SJSA1 (cell line): ENCODE measurements at places on chromosomes 16 and 17.

GRCh38 chr16:88554711-88555264, 15.4 kb upstream of the ZC3H18 start:
- no peak for DNase-seq

- DNase-seq, result no peak
These were observed 7.5 kb upstream of the CALB2 start for GRCh38 chr16:71350821-71351557.

DNA sequence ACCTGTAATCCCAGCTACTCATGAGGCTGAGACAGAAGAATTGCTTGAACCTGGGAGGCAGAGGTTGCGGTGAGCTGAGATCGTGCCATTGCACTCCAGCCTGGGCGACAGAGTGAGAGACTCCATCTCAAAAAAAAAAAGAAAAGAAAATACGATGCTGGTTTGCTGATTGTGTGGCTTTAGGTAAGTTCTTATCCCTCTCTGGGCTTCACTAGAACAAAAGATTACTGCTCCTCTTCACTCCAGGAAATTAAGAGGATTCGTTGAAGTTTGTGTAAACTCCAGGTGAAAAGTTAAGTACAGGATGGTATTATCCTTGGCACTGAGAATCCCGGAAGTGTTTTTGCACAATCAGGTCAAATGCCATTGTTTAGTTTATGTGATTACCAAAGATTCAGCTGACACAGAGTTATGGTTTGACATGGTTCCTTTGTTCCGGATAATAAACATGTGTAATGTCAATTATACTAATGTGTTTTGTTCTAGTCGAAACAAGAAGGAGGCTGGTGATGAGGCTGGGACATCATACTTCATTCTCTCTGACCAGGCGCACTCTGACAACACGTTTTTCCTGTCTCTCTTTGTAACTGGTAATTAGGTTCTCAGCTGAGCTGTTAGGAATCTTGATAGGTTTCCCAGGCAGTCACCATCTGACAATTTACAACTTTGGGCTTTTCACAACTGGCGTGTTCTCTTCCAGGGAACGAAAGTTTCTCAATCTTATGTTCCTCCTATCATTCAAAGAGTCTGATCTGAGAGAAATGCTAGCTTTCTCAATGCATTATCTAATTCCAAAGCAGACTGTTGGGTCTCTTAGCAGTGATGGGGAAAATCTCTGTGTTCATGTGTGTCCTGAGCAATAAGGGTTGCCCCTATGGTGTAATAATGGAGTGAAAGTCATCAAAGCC, 10.8 kb upstream of the TAOK1 start:
- DNase-seq, result no peak

DNA sequence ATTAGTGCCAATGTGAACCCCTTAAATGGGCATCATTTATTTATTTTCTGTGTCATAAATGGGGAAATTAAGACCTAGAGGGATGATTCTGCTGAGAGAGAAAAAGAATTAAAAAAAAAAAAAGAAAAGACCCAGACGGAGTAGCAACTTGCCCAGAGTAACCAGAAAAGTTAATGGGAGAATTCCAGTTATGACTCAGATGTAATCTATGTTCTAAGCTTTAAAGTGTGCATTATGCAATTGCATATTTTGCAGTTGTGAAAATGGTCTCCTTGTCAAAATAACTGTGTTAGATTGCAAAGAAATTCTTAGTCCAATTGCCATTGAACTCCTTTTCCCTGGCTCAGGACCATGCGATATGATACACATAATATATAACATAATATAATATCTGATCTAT, 38.6 kb upstream of the TBX2 start:
- DNase-seq, result no peak

- DNase-seq, result peak; percentile 97
These were observed 11.9 kb downstream of the PIEZO1 start for GRCh38 chr16:88772871-88773811.

- no peak for DNase-seq
These were observed 6.6 kb upstream of the PITPNA start for GRCh38 chr17:1568950-1569810.

DNA sequence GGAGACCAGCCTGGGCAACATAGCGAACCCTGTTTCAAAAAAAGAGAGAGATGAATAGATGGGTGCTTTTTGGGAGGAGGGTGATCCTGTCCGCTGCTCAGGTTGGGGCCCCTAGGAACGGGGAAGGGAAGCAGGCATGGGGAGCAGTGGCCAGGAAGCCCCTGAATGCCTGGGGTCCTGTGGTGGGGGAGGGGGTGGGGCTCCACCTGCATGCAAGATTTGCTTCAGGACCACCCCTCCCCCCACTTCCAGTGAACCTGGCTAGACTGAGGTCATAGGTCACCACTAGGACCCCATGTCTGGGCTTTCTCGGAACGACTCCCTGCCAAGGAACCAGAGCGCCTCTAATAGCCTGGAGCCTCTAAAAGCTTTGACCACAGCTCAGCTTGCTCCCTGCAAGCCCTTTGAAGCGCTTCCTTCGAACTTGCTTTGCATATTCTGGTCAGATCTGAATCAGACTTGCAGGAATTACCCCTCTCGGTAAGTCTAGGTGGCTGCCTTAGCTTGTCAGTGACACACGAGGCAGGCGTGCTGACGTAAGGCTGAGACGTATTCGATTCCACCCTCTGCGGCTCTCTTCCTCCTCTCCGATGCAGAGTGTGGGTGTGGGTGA, 3.7 kb downstream of the SOCS3 start:
- peak; percentile 61 for DNase-seq

DNA sequence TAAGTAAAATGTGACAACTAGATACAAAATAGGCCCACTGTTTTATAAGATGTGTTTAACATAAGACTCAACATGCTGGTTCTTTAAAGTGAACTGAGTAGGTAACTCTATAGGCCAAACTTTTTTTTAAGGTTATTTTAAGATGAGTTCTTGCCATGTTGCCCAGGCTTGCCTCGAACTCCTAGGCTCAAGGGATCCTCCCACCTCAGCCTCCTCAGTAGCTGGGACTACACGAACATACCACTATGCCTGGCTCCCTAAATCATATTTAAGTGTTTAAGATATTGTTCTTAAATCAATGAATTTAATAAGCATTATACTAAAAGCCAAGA, 69.9 kb downstream of the USP32 start:
- DNase-seq, result no peak

DNA sequence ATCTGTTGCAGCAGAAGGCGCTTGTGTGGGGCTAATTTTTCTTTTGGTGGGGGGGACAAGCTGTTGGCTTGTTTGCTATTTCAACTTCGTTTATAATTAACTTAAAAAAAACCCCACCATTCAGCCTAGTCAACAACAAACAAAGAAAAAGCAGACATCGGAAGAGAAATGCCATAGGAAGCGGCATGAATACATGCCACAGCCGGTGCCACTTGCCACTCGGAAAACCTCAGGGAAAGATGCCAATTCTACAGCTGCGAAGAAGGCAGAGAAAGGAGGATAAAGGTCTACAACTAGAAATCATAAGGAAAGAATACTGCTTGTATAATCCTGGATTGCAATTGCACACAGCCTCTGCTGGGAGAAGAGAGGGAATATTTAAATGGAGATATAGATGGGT, 254.4 kb upstream of the PMFBP1 start:
- DNase-seq, result no peak

DNA sequence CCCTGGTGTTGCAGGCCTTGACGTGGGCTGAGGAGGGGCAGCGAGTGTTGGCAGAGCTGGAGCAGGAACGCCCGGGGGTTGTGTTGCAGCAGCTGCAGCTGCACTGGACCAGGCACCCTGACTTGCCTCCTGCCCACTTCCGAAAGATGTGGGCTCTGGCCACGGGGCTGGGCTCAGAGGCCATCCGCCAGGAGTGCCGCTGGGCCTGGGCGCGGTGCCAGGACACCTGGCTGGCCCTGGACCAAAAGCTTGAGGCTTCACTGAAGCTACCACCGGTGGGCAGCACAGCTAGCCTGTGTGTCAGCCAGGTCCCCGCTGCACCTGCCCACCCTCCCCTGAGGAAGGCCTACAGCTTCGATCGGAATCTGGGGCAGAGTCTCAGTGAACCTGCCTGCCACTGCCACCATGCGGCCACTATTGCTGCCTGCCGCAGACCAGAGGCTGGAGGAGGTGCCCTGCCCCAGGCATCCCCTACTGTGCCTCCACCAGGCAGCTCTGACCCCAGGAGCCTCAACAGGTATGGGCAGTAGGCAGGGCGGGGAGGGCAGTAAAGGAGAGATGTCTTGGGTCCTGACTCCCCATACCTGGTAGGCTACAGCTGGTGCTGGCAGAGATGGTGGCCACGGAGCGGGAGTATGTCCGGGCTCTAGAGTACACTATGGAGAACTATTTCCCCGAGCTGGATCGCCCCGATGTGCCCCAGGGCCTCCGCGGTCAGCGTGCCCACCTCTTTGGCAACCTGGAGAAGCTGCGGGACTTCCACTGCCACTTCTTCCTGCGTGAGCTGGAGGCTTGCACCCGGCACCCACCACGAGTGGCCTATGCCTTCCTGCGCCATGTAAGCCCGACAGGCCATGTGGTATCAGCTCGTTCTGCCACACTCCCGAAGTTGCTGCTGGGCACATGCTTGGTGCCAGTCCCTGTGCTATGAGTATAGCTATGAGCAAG, 5.6 kb downstream of the PLEKHG4 start:
- DNase-seq, result no peak

DNA sequence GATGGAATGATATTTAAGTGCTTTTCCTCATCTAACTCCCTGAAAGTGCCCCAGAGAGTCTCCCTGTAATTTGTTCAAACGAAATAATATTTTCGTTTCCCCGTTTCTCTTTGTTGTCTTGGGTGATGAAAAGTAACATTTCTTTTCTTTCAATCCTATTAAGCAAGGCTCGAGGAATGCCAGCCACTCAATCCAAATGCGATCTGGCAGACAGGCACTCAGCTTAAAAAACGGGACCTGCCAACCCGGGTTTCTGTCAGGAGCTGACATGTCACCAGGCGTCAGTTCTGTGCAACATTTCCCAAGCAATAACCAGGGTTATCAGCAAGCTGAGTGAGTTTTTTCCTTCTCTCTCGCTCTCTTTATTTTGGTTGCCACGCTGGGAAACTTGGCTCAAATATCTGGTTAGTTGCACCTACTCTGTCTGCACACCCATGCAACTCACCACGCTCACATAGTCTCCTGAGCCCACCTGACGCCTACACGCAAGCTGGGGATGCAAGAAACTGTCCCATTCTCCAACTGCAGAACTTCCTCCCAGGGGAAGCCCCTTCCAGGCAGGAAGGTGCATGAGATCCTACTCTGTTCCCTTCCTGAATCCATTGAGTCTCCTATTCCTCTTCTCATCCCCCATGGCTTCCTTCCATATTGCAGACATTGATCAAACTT, 208.2 kb downstream of the C16orf78 start:
- DNase-seq, result no peak

GRCh38 chr17:79702034-79702433, 28.7 kb upstream of the ENPP7 start:
- peak; percentile 51 for DNase-seq

GRCh38 chr17:63675607-63676546, 24.0 kb downstream of the LIMD2 start:
- peak; percentile 93 for DNase-seq

GRCh38 chr17:69348429-69348828, 21.5 kb upstream of the ABCA5 start:
- DNase-seq, result no peak

GRCh38 chr17:43418441-43419374, 19.9 kb downstream of the ARL4D start:
- peak; percentile 92 for DNase-seq

GRCh38 chr16:6600167-6600566, 732.5 kb upstream of the RBFOX1 start:
- no peak for DNase-seq

DNA sequence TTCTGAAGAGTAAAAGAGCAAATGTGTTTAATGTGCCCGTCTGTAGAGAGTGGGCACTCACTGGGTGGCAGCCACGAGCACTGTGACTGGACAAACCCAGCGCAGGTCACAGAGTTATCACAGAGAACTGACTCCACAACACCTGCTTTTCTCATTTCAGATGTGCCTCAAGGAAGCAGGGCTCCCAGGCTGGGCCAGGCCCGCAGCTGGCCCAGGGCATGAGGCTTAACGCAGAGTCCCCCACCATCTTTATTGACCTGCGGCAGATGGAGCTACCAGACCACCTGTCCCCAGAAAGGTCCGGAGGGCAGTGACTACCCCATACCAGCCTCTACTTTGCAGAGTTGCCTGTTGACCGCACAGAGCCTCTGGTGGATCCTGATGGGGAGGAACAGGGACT, 11.9 kb downstream of the DNAAF8 start:
- DNase-seq, result no peak

GRCh38 chr17:10125531-10126275, 72.7 kb downstream of the GAS7 start:
- DNase-seq, result no peak

GRCh38 chr17:14341866-14342265, 41.0 kb downstream of the HS3ST3B1 start:
- no peak for DNase-seq

GRCh38 chr16:23848958-23849357, 13.2 kb downstream of the PRKCB start:
- DNase-seq, result peak; percentile 4
